ENCODE measurements at places on chromosomes 12 and 14.

DNA sequence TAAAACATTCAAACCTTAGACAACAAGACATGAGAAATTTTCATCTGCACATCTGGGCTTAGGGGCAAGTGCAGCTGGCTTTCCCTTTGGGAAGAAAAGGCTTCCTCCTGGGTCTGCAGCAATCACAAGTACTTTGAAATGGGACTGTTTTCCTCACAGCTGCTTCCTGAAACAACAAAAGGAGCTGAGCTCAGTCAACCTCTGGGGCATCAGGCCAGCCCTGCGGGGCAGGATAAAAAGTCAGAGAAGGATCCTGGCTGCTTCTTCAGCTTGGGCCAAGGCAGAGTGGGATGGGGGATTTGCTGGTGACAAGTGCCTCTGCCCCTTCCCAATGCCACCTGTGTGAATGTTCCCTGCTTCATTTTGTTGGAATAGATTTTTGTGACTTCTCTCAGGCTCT lies 16.2 kb upstream of the SDR39U1 start:
- DNase-seq: no peak

- no peak for DNase-seq
These were observed 52.3 kb upstream of the CCND2 start for GRCh38 chr12:4221258-4221620.

GRCh38 chr14:83342590-83342989 lies 1808.9 kb upstream of the SEL1L start:
- DNase-seq: no peak

GRCh38 chr14:80136358-80136757 lies 74.9 kb downstream of the DIO2 start:
- no peak for DNase-seq

DNA sequence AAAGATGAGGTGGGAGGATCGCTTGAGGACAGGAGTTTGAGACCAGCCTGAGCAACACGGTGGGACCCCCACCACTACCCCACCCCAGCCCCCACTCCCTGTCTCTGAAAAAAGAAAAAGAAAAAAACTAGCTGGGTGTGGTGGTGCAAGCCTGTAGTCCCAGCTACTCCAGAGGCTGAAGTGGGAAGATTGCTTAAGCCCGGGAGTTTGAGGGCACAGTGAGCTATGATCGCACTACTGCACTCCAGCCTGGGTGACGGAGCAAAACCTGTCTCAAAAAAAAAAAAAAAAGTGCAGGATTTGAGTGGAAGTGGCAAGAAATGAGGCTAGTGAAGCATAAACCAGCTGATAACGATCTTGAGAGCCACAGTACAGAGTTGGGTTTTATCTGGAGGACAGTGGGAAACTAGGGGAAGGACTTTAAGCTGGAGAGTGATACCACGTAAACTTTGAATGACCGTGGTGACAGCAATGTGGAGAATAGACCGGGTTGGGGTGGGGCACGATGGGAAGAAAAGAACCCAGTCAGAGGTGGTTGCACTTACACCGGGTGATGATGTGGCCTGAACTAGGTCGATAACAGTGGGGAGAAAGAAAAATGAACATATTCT lies 85.3 kb downstream of the TMEM260 start:
- DNase-seq: no peak

DNA sequence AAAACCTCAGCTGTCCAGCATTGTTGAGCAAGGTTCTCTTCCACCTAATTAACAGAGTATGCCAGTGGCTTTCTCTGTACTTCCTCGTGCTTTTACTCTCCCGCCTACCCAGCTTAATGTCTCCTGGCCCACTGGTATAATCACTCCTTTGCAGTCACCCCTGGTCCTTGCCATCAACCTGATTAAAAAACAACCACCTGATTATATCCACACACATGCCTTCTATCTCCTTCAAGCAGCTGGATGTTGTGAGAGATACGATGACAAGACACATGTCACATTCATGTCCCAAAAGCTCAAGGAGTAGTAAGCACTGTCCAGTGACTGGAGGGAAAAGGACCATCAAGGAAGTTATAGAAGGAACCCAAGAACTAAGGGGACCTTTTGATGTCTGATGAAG lies 241.3 kb upstream of the GRIP1 start:
- DNase-seq: no peak

DNA sequence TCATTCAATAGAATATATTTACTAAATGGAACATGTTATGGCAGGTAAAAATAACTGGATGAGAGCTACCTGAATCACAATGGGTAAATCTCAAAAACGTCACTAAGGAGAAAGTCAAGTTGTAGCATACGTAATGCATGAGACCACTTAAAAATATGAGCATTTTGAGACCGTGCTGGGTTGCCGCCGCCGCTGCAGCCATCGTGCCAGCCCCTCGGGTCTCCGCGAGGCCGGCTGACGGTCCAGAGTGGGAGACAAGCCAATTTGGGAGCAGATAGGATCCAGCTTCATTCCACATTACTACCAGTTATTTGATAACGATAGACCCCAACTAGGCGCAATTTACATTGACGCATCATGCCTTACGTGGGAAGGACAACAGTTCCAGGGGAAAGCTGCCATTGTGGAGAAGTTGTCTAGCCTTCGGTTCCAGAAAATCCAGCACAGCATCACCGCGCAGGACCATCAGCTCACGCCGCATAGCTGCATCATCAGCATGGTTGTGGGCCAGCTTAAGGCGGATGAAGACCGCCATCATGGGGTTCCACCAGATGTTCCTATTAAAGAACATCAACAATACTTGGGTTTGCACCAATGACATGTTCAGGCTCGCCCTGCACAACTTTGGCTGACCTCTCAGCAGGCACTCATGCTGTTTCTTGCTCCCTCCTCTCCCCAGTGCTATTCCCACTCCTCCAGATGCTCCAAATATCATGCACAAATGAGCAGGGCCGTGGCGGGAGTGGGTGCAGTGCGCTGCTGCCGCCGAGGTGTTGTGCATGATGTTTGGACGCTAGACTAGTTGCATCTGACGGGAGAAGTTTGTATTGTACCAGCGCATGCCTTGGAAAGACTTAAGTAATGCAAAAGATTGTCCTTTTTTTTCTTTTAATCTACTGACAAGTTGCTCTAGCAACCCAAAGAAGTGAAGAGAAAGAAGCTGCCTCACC lies 6.3 kb upstream of the BRMS1L start:
- no peak for DNase-seq

DNA sequence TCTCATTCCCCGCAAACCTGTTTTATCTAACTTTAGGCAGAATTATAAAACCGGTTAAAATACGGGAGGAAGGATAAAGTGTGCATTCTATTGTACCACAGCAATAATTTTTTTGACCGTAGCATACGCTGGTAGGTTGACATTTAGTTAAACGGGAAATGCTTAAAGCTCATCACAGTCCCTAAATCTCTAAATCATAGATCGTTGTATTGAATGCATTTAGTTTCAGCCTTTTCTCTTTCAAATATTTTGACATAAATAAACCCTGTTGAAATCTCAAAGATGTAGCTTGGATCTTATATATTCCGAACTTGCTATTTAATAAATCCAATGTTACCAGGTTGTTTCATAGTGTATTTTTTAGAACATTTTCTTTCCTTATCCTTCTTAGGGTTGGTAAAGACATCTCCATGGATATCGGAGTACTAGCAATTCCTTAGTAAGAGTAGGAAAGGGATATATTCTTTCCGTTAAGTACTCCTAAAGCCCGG lies 798 bp downstream of the CLEC2B start:
- no peak for DNase-seq

GRCh38 chr12:57110104-57111030 lies 795 bp downstream of the STAT6 start:
- DNase-seq: peak; percentile 81

DNA sequence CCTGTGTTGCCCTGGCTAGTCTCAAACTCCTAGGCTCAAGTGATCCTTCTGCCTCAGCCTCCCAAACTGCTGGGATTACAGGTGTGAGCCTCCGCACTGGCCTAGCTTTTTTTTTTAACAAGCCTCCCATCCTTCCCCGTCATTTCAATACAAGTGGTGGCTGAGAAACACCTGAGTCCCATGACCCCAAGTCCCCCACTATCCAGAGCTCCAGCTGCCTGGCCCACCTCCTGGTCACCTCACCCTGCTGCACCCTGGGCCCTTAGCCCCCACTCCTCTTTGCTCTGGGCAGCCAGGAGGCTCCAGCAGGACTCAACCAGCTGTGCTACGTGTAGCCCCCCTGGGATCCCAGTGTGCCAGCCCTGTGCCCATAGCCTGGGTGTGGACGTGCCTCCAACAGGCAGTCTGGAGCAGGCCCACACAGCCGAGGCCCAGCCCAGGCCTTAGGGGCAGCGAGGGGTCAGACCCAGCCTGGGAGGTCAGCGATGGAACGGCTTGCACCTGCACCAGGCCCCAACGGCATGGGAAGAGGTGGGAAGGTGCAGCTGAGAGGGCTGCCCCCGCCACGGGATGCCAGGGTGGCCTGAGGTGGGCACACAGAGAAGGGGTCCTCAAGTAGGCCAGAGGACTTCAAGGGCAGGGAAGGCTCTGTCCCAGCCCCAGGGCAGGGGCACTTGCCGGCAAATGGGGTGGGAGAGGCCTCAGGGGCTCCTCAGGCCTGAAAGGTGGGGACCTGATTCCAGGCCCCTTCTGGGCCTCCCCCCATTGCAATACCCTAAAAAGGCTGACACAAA lies 6.5 kb downstream of the AHNAK2 start:
- DNase-seq: no peak

Data from stimulated activated CD4-positive, alpha-beta T cell treated with anti-CD3 and anti-CD28 coated beads, Interleukin-4, amount 100 ng/mL, for 4 hours (primary cell).